Ascending aorta (tissue), 2 donors: ENCODE measurements at places on chromosomes 2 and 18. TPM values are rescaled to one million over a fixed set of nuclear protein-coding genes. Genes with fewer than 3 reads are reported as not detected.

DNA sequence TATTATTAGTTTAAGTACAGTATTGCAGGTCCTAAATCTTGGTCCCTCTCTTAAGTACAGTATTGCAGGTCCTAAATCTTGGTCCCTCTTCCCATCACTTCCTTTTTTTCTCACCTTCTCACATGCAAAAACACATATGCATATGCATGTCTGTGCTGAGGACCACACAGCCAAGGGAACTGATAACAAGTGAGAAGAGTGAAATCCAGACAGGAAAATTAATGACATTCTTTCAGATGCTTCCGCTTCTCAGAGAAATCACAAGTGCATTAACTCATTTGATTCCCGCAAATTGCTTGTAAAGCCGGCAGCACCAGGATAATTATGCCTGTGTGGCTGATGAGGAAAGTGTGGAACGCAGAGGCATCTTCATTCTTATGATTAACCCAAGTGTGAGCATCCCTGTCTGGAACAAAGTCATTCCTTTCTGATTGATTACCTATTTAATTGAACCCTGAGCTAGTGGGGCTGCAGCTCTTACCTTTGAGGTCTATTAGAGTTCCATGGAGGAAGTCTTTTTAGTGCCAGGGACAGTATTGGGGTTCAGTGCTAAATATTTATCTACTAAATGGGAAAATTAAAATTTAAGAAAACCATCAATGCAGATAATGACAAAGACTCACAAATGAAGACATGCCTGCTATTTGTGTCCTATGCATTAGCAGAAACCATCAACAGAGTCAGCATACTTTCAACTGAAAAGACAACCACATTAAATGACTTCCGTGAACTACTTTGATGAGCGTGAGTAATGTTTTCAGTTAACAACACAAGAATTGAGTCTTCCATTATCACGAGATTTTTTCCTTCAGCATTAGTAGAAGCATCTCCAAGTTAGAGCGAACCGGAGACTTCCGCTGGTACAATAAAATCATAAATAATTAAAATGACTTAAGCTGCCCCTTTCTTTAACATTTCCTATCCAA lies 220.4 kb upstream of the SLC35G4 start:
- no peak overlapping the region for H3K27ac ChIP-seq
- no peaks in the 10 kb centered on the region for H3K27me3 ChIP-seq
- DNase-seq, result no peak
- H3K4me1 ChIP-seq, result no peaks in the 10 kb centered on the region
- no peak overlapping the region for H3K4me3 ChIP-seq

GRCh38 chr18:10822456-10822855 lies 296.6 kb downstream of the NAPG start:
- H3K27me3 ChIP-seq, result no peaks in the 10 kb centered on the region
- no peaks in the 10 kb centered on the region for H3K4me1 ChIP-seq
- H3K4me3 ChIP-seq, result no peak overlapping the region
- DNase-seq, result no peak
- H3K36me3 ChIP-seq, result no peaks in the 10 kb centered on the region

- no peaks in the 10 kb centered on the region for H3K36me3 ChIP-seq
- no peak overlapping the region for H3K4me3 ChIP-seq
- peak overlapping the region; percentile 70 for H3K27ac ChIP-seq
These were observed 76.3 kb downstream of the MBD2 start for GRCh38 chr18:54148151-54148550.

DNA sequence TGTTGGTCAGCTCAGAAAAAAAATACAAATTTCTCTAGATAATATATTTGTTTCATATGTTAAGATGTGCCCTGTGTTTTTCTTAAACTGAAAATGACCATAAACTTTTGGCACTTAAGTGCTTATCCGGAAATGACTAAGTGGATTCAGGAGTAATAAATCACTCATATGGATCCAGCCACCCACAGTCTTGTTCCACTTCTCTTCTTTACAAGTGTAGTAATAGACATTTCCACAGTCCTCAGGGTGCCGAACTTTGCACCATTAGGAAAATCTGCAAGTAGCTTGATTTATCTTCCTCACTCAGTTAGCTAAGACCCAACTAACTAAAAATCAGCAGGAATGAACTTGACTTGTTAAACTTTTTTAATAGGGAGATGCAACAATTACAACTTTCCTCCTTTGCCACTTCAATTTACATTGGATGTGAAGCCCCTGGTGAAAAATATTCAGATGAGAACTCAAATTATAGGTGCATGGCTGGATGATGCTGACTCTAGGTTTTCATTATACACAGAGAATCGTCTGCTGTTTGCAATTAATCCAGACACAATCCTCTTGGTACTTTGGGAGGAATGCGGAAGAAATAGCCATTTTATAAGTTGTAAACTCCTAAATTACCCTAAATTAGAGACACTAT lies 322.5 kb downstream of the ARHGAP15 start:
- no peaks in the 10 kb centered on the region for H3K36me3 ChIP-seq
- H3K27me3 ChIP-seq, result no peaks in the 10 kb centered on the region
- H3K27ac ChIP-seq, result no peak overlapping the region
- no peak for DNase-seq

- peaks cover 7% of the 10 kb centered on the region for H3K4me1 ChIP-seq
- H3K4me3 ChIP-seq, result no peak overlapping the region
- DNase-seq, result no peak
- H3K27ac ChIP-seq, result no peak overlapping the region
These were observed 34.3 kb upstream of the TAF1B start for GRCh38 chr2:9809064-9809356.

DNA sequence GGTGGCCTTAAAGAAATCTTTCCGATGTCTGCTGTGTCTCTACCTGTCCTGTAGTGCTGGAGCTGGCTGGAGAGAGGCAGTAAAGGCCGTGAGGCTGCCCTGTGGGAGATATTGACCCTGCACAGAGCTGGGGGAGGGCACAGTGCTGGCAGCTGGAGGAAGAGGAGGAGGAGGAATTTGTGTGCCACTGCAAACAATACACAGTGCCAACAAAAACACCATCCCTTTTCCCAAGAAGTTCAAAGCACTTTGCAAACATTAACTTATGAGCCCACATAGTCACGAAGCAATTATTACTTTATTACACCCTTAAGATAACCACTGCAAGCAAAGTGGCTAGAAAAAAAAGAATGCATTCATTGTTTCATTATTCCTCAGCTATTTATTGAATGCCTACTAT lies 45.0 kb upstream of the CYTIP start:
- DNase-seq, result no peak
- H3K27ac ChIP-seq, result no peak overlapping the region
- H3K36me3 ChIP-seq, result no peaks in the 10 kb centered on the region
- no peaks in the 10 kb centered on the region for H3K27me3 ChIP-seq
- no peaks in the 10 kb centered on the region for H3K4me1 ChIP-seq

GRCh38 chr18:55768255-55768654 lies 180.3 kb upstream of the TCF4 start:
- H3K27me3 ChIP-seq, result no peaks in the 10 kb centered on the region
- H3K4me1 ChIP-seq, result no peaks in the 10 kb centered on the region
- no peak for DNase-seq
- no peak overlapping the region for H3K27ac ChIP-seq
- no peaks in the 10 kb centered on the region for H3K36me3 ChIP-seq

GRCh38 chr2:119827866-119828507 lies 68.3 kb downstream of the PTPN4 start:
- H3K27ac ChIP-seq, result no peak overlapping the region
- DNase-seq, result no peak
- no peaks in the 10 kb centered on the region for H3K36me3 ChIP-seq
- H3K27me3 ChIP-seq, result no peaks in the 10 kb centered on the region

DNA sequence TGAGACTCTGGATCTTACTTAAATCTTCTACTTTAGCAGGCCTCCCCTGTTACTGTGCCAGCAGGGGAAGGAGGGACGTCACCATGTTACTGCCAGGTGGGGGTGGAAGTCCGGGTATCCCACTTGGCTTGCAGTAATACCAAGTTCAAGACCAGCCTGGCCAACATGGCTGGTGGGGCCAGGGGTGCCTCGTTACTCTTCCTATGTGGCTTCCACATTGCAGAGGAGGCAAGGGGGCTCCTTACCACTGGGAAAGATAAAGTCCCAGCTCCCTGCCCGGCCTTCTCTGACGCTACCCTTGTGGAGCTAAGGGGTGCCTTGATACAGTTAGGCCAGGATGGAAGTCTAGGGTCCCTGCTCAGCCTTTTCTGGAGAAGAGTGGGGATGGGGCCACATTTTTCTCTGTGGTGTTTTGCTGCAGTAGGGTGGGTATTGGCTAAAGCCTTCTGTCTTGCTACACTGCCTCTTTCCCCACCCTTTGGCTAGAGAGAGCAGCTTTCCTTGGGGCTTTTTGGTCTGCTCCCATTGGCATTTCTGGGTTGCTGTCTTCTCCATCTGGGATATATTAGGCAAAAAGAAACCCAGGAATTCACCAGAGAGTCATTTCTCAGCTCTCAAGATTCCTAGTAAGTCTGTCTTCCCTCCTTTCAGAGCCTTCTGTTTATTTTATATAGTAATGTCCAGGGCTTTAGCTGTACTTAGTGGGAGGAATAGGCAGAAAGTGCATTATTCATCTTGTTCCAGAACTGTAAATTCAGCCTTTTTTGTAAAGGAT lies 21.9 kb downstream of the ELMOD3 start:
- peaks cover 46% of the 10 kb centered on the region for H3K36me3 ChIP-seq
- DNase-seq, result no peak
- H3K4me3 ChIP-seq, result no peak overlapping the region
- no peaks in the 10 kb centered on the region for H3K4me1 ChIP-seq
- no peaks in the 10 kb centered on the region for H3K27me3 ChIP-seq
- no peak overlapping the region for H3K27ac ChIP-seq

DNA sequence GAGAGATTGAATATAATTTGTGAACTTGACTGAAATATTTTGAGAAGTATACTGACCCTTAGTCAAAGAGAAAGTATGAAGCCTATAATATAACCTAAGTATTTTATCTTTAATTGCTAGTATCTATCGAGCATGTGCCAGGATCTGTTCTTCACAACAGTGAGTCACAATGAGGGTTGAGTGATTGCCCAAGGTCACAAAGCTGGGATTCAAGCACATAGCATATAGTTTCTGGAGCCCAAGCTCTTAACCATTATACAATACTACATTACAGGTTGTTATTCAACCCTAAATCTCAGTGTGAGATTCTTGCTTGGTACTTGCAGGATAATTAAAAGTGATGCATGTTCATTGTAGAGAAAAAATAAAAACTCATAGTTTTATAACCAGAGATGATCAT lies 97.2 kb downstream of the RAB3GAP1 start:
- no peak for DNase-seq
- H3K4me3 ChIP-seq, result no peak overlapping the region
- H3K36me3 ChIP-seq, result peaks cover 38% of the 10 kb centered on the region
- no peak overlapping the region for H3K27ac ChIP-seq
- no peaks in the 10 kb centered on the region for H3K4me1 ChIP-seq

- H3K4me1 ChIP-seq, result peaks cover 4% of the 10 kb centered on the region
- no peaks in the 10 kb centered on the region for H3K27me3 ChIP-seq
- no peak overlapping the region for H3K4me3 ChIP-seq
- no peak for DNase-seq
- H3K36me3 ChIP-seq, result no peaks in the 10 kb centered on the region
- no peak overlapping the region for H3K27ac ChIP-seq
These were observed 427.5 kb downstream of the LPIN1 start for GRCh38 chr2:12173943-12174340.

GRCh38 chr18:31235856-31236255 lies 73.2 kb upstream of the DSC1 start:
- no peak overlapping the region for H3K4me3 ChIP-seq
- H3K36me3 ChIP-seq, result no peaks in the 10 kb centered on the region
- no peak overlapping the region for H3K27ac ChIP-seq
- no peaks in the 10 kb centered on the region for H3K27me3 ChIP-seq

DNA sequence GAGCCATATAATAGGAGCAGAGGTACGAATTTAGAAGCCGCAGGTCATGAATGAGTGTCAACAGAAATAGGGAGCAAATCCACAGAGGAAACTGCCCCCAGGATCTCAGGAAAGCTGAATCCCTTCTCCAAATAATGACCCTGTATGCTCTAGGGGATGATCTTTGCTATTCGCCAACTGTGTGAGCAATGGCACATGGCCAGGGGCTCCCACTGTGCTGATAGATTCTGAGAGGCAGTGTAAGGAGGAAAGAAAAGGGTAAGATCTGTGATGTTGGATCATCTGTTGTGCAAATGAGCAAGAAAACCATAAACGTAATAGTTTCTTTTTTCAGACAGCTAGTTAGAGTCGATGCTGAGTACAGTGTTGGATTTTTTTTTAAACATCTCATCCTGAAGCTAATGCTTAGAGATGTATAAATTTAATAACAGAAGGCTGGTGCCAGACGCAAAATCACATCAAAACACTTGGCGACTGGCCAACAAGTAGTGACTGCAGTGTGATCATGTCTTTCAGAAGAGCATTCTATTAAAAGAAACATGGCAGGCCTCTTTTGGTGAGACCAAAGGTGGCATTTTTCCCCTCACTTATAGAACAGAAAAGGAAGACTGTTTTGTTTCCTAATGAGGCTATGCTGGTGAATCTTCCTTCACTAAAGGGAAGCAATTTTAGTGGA lies 77.4 kb downstream of the ABCA12 start:
- DNase-seq, result no peak
- H3K4me1 ChIP-seq, result no peaks in the 10 kb centered on the region
- H3K4me3 ChIP-seq, result no peak overlapping the region
- no peak overlapping the region for H3K27ac ChIP-seq

DNA sequence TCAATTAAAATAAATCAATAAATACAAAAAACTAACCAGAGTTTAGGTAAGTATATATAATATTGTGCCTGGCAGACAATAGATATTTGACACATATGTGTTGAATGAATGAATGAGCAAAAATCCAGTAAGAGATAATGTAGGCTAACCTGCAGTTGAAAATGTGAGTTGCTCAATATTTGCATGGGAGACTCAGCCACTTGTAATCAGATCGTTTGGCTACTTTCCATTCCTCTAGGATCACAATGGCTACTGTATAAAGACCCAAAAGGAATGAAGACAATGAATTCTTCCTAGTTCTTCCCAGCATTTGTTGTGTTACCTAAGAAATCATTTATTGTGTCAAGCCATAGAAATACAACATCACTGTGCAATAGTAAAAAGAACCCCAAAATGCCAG lies 25.3 kb downstream of the PIEZO2 start:
- H3K4me1 ChIP-seq, result no peaks in the 10 kb centered on the region
- H3K27me3 ChIP-seq, result no peaks in the 10 kb centered on the region
- H3K36me3 ChIP-seq, result no peaks in the 10 kb centered on the region
- H3K27ac ChIP-seq, result no peak overlapping the region

CXCR1 gene
- not detected for total RNA-seq

NT5C1B gene
- not detected for total RNA-seq

RAD51AP2 gene
- total RNA-seq, result not detected

ESPNL gene
- total RNA-seq, result not detected
